ENCODE measurements at places on chromosomes 3 and 15.

DNA sequence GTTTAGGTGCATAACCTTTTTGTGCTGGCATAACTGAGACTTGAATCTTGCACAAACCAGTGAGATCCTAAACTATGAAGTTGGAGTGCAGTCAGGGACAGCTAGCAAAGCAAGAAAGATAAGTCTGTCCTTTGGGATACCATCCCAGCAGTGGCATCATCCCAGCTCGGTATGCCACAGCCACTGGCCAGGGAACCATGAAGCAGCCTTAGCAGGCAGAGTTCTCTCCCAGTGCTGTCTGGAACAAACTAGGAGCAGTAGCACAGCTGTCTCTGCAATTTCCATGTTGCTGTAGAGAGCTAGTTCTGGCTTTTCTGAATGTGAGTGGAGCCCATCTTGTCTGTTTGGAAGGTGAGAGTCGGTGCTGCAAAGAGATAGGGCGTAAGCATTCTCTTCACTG, 130.3 kb downstream of the DTWD1 start:
- DNase-seq = no peak

DNA sequence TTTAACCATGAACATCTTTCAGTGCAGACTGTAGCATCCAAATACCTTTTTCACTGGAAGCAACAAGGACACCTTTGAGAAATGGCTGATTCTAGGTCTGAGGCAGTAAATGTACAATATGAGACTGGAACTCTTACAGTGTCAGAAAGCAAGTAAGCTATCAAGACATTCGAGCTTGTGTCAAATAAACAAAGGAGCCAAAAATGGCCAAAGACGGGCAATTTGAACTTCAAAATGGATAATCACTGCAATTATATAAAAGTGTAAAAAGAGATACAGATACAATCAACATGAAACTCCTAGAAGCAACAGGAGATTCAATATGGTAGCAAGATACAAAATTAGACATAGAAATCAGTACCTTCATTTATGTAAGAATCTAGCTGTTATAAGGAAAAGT, 138.5 kb upstream of the CCDC54 start:
- DNase-seq = no peak

GRCh38 chr15:39888243-39888642, 31.8 kb downstream of the GPR176 start:
- peak; percentile 22 for DNase-seq

DNA sequence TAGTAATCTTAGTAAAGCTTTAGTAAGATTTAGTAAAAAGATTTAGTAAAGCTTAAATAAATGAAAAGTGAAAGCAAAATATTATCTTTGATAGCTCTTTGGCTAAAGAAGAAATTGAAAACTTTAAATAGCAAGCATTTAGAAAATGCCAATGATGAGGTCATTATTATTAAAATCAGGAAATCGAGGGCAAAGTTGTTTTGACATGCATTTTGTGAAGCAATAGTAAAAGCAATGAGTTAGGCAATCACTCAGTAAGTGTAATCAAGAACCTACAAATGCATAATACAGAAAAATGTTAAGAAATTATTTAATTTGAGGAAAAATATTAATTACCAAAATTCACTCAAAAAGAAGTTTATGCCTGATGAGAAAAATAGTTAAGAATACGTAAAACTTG, 280.3 kb upstream of the MME start:
- no peak for DNase-seq

DNA sequence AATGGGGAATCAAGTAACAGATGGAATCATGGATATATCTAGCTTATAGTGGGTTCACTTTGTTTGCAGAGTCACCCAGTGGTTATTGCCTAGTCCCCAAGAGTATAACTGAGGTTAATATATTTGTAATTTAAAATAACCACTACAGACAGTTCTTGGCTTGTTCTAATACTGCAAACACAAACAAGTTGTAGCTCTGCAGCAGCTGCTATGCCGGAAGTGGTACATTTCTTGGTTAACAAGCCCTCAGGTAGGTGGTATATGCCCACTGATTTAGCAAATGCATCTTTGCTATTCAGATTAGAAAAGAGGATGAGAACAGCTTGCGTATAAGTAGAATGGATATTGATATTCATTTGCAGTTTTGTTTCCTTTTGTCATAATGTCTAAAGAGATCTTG, 984.2 kb downstream of the SQOR start:
- DNase-seq = no peak

DNA sequence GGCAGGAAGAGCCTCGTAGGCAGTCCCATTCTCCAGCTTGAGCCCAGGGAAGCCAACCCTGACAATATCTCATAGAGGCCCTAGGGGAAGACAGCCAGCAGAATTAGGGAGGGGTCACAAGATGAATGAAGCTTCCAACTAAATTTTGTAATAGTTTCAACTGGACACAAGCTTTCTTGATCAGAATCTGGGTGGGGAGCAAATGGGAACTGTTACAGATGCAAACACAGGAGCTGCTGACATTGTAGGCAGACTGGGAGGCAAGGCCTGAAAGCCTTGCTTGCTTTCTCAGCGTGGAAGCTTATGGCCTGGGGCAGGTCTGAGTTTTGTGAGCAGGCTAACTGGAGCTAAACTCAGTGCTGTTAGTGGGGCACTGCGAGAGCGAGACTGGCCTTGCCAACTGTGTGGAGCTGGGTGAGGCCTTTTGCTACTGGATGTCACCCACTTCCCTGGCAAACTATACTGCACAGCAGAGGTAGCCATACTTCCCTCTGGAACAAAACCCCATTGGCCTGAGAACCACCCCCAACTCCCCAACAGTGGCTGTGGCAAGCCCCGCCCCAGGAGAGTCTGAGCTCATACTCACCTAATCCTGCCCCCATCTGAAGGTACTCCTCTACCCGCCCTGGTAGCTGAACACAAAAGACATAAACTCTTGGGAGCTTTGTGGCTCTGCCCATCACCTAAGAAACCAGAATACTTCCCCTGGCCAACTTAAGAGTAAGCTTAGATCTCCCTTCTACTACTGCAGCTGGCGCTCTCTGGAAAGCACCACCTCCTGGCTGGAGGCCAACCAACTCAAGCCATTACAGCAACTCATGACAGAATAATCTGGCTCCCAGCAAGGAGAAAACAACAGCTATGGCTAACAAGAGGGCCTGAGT, 42.9 kb downstream of the CFAP20DC start:
- peak; percentile 27 for DNase-seq

DNA sequence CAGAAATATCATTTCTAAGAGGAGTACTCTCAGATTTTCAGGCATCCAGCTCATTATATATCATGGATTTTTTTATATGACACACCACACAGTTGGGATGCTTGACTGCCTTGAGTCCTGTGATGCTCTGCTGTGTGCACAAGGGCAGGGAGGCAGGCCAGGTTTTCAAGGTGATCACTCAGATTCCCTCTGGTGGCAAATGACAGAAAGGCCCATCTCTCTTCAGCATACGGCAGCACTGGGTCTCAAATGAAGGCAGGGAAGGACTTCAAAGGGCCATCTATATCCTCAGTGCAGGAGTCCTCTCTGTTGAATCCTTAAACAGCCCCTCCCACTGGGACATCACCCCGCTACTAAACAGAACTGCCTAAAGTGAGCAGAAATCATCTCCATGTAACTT, 54.8 kb upstream of the MYO5C start:
- DNase-seq = no peak

DNA sequence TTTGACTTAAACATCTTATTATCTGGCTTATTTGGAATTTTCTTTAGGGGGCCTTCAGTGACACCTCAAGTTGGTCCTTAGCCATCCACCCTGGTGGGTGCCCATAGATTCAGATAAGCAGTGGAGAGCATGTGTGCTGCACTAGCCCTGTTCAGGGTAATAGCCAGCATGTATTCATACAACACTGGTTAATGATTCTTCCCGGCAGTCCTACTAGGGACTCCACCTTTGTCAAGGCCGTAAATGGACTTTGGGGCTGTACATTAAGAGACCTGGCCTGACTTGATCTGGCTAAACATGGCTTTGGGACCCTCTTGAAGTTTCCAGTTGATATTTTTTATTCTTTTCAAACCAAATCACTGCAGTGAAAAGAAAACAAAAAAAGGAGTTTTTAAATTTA, 125.8 kb downstream of the PTPRG start:
- no peak for DNase-seq
